Activated T-cell treated with anti-CD3 and anti-CD28 coated beads, Interleukin-2, amount 50 U/mL, for 48 hours (primary cell): ENCODE measurements at places on chromosomes 3 and 15.

DNA sequence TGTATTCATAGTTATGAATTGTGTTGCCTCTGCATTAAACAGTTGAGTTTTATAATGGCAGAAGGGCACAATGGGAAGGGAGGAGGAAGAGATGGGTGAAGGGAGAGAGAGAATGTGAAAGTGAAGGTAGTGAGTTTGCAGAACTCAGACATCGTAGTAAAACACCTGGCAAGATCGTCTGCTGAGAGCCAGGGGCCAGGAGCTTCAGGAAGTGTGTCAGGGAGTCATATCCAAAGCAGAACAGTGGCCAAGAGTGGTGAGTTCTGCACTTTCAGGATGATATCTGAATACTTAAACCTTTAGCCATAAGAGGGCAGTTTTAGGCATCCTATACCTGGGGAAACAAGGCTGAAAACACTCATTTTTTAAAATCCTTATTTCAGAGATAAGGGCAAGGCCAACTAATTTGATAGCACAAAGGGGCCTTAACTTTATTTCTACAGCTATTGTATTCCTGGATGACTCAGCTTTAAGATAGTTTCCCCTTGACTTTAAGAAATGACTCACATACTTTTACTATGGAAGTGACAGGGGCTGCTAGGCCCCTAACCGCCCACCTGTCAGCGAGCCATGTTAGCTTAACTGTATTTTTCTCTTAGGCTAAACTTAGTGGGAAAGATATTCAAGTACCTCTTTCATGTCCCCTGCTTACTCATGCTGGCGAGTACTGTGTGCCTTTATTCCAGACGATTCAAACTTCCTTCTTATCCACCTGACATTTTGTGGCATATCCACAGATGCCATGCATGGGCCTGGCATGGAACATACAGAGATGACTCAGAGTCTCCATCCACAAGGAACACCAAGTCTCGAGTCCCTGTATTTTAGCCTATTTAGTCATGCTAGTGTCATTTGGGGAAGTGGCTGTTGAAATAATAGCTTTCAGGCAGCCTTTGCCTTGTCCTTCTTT is 53.9 kb downstream of the RLBP1 start:
- peak; percentile 80 for DNase-seq

- DNase-seq = no peak
Observed at GRCh38 chr3:177810162-177810623, 612.9 kb upstream of the TBL1XR1 start.

DNA sequence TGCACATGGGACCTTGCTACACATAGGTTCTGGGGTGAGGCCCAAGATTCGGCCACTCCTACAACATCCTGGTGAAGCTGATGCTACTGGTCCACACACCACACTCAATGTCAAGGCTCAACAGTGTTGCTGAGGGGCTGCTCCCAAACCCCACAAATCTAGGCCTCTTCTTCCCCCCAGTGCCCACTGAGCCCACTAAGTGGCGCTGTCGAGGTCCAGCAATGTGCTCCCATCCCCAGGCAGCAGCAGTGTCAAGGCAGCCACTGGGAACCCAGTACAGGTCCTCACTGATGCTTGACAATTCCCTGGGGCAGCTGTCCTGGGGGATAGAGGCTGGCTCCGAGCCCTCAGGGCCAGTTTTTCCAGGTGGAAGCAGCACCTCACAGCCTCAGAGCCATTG is 21.5 kb downstream of the SCN5A start:
- DNase-seq = peak; percentile 40

DNA sequence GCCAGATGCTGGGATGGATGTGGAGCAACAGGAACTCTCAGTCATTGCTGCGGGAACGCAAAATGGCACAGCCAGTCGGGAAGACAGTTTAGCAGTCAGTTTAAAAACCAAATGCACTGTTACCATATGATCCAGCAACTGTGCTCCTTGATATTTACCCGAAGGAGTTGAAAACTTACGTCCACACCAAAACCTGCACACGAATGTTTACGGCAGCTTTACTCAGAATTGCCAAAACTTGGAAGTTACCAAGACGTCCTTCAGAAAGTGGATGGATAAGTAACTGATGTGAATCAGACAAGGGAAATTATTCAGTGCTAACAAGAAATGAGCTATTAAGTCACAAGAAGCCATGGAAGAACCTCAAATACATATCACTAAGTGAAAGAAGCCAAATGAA is 36.1 kb upstream of the SLC41A3 start:
- DNase-seq = no peak

GRCh38 chr3:128060473-128061381 is 8.5 kb downstream of the SEC61A1 start:
- no peak for DNase-seq
